ENCODE measurements at places on chromosomes 11 and 22. TPM values are rescaled to one million over a fixed set of nuclear protein-coding genes. Genes with fewer than 3 reads are reported as not detected.

The ROBO4 gene
- not detected for polyA plus RNA-seq

The C2CD2L gene
- polyA plus RNA-seq, result 2.6 TPM

- H3K4me3 ChIP-seq, result no peak overlapping the region
- no peaks in the 10 kb centered on the region for H3K36me3 ChIP-seq
- no peaks in the 10 kb centered on the region for H3K27me3 ChIP-seq
- H3K4me1 ChIP-seq, result no peaks in the 10 kb centered on the region
- no peak for DNase-seq
Measured at GRCh38 chr11:73275381-73275750, 3.2 kb downstream of the P2RY6 start.

DNA sequence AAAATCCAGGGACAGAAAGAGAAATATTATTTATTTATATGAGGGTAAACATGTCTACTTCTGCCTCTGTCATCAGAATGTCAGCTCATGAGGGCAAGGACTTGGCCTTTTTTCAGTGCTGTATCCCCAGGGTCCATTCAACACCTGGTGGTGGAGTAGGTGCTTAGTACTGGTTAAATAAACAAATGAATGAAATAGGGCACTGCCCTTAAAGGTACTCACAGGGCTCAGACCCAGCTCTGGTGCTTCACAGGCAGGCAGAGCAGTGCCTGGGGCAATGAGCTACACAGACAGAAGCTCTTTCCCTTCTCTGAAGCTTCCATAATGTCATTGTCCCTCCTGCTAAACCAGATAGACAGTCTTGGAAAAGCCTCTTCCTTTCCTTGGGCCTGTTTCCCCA, 30.9 kb downstream of the P4HA3 start:
- no peak for DNase-seq
- H3K4me3 ChIP-seq, result no peak overlapping the region
- H3K27ac ChIP-seq, result no peak overlapping the region
- no peaks in the 10 kb centered on the region for H3K27me3 ChIP-seq
- H3K36me3 ChIP-seq, result no peaks in the 10 kb centered on the region
- H3K4me1 ChIP-seq, result peaks cover 3% of the 10 kb centered on the region

DNA sequence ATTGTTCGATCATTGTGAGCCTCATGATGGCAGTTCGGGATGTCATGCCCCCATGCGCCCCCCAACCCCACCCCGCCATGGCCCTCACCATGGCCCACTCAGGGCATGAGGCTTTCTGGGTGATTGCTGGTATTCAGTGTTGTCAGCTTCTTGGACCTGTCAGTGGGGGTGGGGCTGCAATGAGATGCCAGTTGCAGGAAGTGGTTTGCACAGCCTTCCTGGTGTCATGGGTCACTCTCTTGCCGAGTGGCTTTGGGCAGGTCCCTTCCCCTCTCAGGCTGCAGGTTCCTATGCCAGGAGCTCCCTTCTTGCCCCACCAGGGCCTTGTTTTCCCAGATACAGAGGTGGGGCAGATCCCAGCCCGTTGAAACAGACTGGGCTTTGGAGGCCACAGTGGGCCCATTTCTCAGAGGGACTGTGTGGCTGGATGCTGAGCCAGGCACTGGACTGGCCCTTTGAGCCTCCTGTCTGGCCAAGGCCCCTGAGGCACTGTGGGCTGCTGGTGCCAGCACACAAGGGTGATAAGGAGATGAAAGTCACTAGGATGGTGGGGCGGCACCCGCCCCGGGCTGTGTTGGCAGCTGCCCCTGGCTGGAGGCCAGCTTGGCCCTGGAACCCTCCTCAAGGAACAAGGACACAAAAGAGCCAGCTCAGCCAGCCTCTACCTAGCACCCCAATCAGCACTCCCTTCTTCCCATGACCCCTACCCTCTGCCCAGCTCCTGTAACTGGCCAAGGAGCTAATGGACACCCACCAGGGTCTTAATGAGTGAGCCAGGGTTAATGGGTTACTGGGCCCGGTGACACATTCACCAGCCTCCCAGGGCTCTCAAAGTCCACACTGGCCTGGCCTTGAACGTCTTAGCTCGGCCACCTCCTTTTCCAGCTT, 1.5 kb upstream of the GGT1 start:
- no peak overlapping the region for H3K27ac ChIP-seq
- no peaks in the 10 kb centered on the region for H3K27me3 ChIP-seq
- no peak overlapping the region for H3K4me3 ChIP-seq
- H3K4me1 ChIP-seq, result peaks cover 8% of the 10 kb centered on the region
- DNase-seq, result no peak
- H3K36me3 ChIP-seq, result no peaks in the 10 kb centered on the region

The FOLR1 gene
- not detected for polyA plus RNA-seq

The KDM4D gene
- 0.21 TPM for polyA plus RNA-seq

DNA sequence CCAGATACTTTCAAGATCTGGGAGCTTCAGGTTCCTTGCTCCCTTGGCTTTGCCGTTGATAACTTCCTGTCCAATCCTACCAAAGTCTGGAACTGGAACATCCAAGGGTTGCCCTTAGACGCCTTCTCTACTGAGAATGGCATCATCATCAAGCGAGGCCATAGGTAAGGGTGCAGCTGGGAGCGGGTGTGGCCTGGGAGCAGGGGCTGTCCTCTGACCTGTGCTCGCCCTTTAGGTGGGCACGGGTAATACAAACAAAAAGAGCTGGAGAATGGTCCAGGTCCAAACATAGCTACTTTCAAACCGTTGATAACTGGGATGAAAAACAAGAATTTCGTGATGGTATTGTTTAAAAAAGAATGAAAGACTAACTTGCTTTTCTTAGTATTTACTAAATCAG, 25.0 kb downstream of the CASP12 start:
- DNase-seq, result no peak
- no peak overlapping the region for H3K27ac ChIP-seq
- no peaks in the 10 kb centered on the region for H3K36me3 ChIP-seq
- H3K4me3 ChIP-seq, result no peak overlapping the region
- no peaks in the 10 kb centered on the region for H3K27me3 ChIP-seq
- H3K4me1 ChIP-seq, result peaks cover 33% of the 10 kb centered on the region

The APOL5 gene
- not detected for polyA plus RNA-seq

GRCh38 chr11:116651098-116651736, 121.6 kb downstream of the BUD13 start:
- H3K4me3 ChIP-seq, result no peak overlapping the region
- no peak for DNase-seq
- H3K27me3 ChIP-seq, result no peaks in the 10 kb centered on the region

The APLNR gene
- polyA plus RNA-seq, result not detected

The SLC22A6 gene
- polyA plus RNA-seq, result not detected

DNA sequence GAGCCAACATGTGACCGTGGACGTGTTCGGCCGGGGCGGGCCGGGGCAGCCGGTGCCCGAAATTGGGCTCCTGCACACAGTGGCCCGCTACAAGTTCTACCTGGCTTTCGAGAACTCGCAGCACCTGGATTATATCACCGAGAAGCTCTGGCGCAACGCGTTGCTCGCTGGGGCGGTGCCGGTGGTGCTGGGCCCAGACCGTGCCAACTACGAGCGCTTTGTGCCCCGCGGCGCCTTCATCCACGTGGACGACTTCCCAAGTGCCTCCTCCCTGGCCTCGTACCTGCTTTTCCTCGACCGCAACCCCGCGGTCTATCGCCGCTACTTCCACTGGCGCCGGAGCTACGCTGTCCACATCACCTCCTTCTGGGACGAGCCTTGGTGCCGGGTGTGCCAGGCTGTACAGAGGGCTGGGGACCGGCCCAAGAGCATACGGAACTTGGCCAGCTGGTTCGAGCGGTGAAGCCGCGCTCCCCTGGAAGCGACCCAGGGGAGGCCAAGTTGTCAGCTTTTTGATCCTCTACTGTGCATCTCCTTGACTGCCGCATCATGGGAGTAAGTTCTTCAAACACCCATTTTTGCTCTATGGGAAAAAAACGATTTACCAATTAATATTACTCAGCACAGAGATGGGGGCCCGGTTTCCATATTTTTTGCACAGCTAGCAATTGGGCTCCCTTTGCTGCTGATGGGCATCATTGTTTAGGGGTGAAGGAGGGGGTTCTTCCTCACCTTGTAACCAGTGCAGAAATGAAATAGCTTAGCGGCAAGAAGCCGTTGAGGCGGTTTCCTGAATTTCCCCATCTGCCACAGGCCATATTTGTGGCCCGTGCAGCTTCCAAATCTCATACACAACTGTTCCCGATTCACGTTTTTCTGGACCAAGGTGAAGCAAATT, 1.8 kb downstream of the FUT4 start:
- H3K4me1 ChIP-seq, result peaks cover 47% of the 10 kb centered on the region
- H3K27ac ChIP-seq, result peak overlapping the region; percentile 83
- H3K36me3 ChIP-seq, result no peaks in the 10 kb centered on the region
- H3K4me3 ChIP-seq, result no peak overlapping the region
- no peak for DNase-seq
- no peaks in the 10 kb centered on the region for H3K27me3 ChIP-seq

GRCh38 chr22:42912059-42912458, 55.0 kb upstream of the ARFGAP3 start:
- no peak overlapping the region for H3K27ac ChIP-seq
- no peak for DNase-seq
- peaks cover 10% of the 10 kb centered on the region for H3K36me3 ChIP-seq
- H3K4me3 ChIP-seq, result no peak overlapping the region
- H3K27me3 ChIP-seq, result no peaks in the 10 kb centered on the region

GRCh38 chr11:75849894-75850293, 34.9 kb downstream of the UVRAG start:
- no peaks in the 10 kb centered on the region for H3K36me3 ChIP-seq
- DNase-seq, result no peak
- H3K27me3 ChIP-seq, result no peaks in the 10 kb centered on the region
- no peak overlapping the region for H3K27ac ChIP-seq
- H3K4me3 ChIP-seq, result no peak overlapping the region
- H3K4me1 ChIP-seq, result peaks cover 14% of the 10 kb centered on the region

The PRG3 gene
- polyA plus RNA-seq, result not detected

- no peaks in the 10 kb centered on the region for H3K36me3 ChIP-seq
- no peaks in the 10 kb centered on the region for H3K27me3 ChIP-seq
- peaks cover 79% of the 10 kb centered on the region for H3K4me1 ChIP-seq
- DNase-seq, result no peak
- no peak overlapping the region for H3K4me3 ChIP-seq
Measured at GRCh38 chr11:122745111-122745510, 89.6 kb downstream of the UBASH3B start.

GRCh38 chr22:48492366-48493320, 1335.0 kb downstream of the BRD1 start:
- peaks cover 6% of the 10 kb centered on the region for H3K27me3 ChIP-seq
- no peak overlapping the region for H3K4me3 ChIP-seq
- no peaks in the 10 kb centered on the region for H3K36me3 ChIP-seq
- H3K27ac ChIP-seq, result no peak overlapping the region
- no peak for DNase-seq

- H3K27me3 ChIP-seq, result no peaks in the 10 kb centered on the region
- peaks cover 37% of the 10 kb centered on the region for H3K36me3 ChIP-seq
- no peak for DNase-seq
- H3K4me3 ChIP-seq, result no peak overlapping the region
Measured at GRCh38 chr11:3357994-3358676, 20.8 kb downstream of the ZNF195 start.

GRCh38 chr22:38177044-38177443, 4.6 kb downstream of the PLA2G6 start:
- H3K4me3 ChIP-seq, result no peak overlapping the region
- H3K27me3 ChIP-seq, result no peaks in the 10 kb centered on the region
- no peak overlapping the region for H3K27ac ChIP-seq
- no peaks in the 10 kb centered on the region for H3K36me3 ChIP-seq
- no peak for DNase-seq

GRCh38 chr11:134613646-134614045, 201.6 kb upstream of the B3GAT1 start:
- H3K4me1 ChIP-seq, result no peaks in the 10 kb centered on the region
- DNase-seq, result no peak
- H3K36me3 ChIP-seq, result no peaks in the 10 kb centered on the region
- no peak overlapping the region for H3K4me3 ChIP-seq

GRCh38 chr11:78347956-78348355, 69.7 kb downstream of the GAB2 start:
- no peak overlapping the region for H3K4me3 ChIP-seq
- no peak overlapping the region for H3K27ac ChIP-seq
- no peaks in the 10 kb centered on the region for H3K27me3 ChIP-seq

- H3K27me3 ChIP-seq, result peaks cover 60% of the 10 kb centered on the region
- no peaks in the 10 kb centered on the region for H3K36me3 ChIP-seq
- H3K27ac ChIP-seq, result no peak overlapping the region
- no peak for DNase-seq
- no peak overlapping the region for H3K4me3 ChIP-seq
Measured at GRCh38 chr11:16612566-16613261, 125.7 kb upstream of the C11orf58 start.

DNA sequence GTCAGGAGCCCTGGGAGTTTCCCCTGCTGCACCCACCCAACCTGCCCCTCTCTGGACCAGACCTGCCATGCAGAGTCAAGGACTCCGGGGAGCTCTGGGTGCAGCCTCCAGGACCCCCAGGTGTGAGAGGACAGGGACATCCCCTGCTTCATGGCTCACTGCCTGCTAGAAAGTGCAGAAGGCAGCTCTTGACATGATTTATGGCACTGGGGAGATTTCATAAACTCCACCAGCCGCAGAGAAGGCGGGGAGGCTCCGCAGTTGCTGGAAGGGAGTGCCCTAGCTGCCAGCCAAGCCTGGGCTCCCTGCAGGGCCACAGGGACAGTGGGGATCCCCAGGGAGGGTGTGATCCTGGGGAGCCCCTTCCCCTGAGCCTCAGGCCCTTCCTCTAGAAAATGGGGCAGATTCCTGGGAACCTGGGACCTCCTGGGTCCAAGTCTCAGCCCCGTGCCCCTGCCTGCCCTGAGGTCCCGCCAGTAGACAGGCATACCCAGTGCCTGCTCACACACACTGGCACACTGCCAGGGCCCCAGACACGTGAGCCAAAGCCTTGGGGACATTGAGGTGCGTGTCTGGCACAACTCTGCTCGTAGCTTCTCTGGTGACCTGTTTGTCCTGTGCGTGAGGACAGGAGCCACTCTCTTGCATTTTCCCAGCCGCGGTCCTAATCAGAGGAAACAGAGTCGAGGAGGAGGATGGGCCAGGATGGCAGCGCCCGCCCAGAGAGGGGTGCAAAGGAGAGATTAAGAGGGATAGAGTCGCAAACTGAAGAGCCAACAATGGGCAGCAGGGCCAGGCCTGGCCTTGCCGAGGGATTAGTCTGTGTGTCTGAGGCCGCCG, 13.8 kb downstream of the CABP7 start:
- H3K4me1 ChIP-seq, result no peaks in the 10 kb centered on the region
- peak; percentile 19 for DNase-seq
- H3K27ac ChIP-seq, result no peak overlapping the region

The CDHR5 gene
- polyA plus RNA-seq, result not detected

- H3K4me1 ChIP-seq, result no peaks in the 10 kb centered on the region
- DNase-seq, result no peak
- no peak overlapping the region for H3K27ac ChIP-seq
- no peaks in the 10 kb centered on the region for H3K27me3 ChIP-seq
Measured at GRCh38 chr22:49327411-49328117, 500.1 kb downstream of the BRD1 start.

The SLC39A13 gene
- polyA plus RNA-seq, result 22.3 TPM

GRCh38 chr22:31247726-31248125, 35.6 kb downstream of the LIMK2 start:
- peak overlapping the region; percentile 27 for H3K4me3 ChIP-seq
- no peak for DNase-seq
- H3K36me3 ChIP-seq, result peaks cover 4% of the 10 kb centered on the region
- H3K4me1 ChIP-seq, result peaks cover 42% of the 10 kb centered on the region

- no peak overlapping the region for H3K27ac ChIP-seq
- H3K4me3 ChIP-seq, result no peak overlapping the region
- no peaks in the 10 kb centered on the region for H3K36me3 ChIP-seq
Measured at GRCh38 chr11:69397732-69398131, 83.7 kb upstream of the LINC01488 start.

All from CD4-positive, alpha-beta memory T cell (primary cell).